ENCODE measurements at places on chromosomes 4 and X. TPM values are rescaled to one million over a fixed set of nuclear protein-coding genes. Genes with fewer than 3 reads are reported as not detected.

DNA sequence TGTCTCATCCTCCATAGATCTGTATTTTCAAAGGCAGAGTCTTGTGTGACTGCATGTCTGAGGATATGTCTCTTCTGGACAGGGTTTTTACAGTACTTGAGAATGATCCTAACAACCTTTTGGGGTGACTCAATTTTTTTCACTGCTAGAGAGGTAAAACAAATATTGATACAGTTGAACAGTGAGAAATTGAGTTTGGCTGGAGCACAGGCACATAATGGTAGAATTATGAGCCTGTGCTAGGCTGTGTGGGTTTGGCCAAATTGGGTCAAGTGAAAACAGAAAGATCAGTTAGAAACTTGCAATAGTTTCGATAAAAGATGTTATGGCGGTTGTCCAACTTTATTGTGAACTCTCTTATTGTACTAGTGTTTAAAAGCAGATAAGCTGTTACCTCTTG is 23.3 kb upstream of the EOLA2 start:
- DNase-seq: no peak

CT45A3 gene
- not detected for total RNA-seq

DNA sequence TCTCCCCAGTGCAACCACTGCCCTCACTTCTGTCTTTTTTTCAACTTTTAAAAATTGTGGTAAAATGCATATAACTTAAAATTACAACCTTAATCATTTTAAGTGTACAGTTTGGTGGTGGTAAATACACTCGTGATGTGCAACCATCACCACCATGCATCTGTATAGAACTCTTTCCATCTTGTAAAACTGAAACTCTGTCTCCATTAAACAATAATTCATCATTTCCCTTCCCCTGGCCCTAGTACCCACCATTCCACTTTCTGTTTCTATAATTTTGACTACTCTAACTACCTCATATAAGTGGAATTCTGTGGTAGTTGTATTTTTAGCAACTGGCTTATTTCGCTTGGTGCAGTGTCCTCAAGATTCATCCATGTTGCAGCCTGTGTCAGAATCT is 6.8 kb upstream of the CTBP1 start:
- DNase-seq: no peak

MEPE gene
- not detected for total RNA-seq

GRCh38 chr4:48603366-48604003 is 113.4 kb downstream of the ZAR1 start:
- DNase-seq: no peak

GRCh38 chr4:120683897-120684540 is 238.5 kb downstream of the PRDM5 start:
- no peak for DNase-seq

DNA sequence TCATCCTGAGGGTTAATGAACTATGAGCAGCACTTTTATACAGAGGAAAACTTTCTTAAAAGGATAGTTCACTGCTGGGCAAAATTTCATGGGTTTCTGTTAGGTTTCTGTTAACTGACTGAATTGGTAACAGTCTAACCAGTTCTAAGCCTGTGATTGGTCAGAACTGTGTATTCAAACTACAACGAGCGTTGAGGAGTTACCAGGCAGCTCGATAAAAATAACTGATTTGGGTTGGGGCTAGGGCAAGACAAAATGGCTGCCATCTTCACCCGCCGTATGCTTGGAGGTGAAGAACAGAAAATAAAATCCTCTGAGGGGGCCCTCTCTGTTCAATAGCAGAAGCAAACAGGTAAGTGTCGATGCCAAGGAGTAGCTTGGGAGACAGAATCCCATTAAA is 22.0 kb downstream of the FAM133A start:
- no peak for DNase-seq

- DNase-seq: no peak
These were observed 27.7 kb downstream of the PJA1 start for GRCh38 chrX:69137371-69138117.

SETD7 gene
- total RNA-seq: 12.4 TPM

GRCh38 chr4:41146716-41147506 is 67.4 kb downstream of the APBB2 start:
- DNase-seq: no peak

DNA sequence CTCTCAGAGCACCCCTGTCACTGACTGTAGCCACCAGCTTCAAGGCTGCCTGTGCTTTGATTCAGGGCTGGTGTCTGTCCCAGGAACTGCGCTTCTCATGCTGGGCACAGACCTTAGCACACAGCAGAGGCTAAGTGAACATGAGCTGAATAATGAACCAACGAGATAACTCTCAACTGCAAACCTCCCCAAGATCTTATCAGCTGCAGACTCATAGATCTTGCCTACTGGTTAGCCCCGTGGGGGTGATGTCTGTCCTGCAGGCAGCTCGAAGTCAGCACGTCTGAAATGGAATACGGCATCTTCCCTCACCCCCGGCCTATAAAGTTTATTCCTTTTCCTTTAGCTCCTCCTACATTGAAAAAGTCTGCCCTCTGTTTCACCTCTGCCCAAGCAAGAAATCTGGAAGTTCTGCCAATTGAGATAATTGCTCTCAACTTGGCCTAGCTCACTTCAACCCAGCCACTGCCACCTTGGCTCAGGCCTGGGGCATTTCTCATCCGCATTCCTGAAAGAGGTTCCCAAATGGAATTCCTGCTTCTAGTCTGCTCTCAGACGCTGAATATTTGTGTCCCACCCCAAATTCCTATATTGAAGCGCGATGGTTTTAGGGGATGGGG is 73.7 kb downstream of the GATB start:
- no peak for DNase-seq

DNA sequence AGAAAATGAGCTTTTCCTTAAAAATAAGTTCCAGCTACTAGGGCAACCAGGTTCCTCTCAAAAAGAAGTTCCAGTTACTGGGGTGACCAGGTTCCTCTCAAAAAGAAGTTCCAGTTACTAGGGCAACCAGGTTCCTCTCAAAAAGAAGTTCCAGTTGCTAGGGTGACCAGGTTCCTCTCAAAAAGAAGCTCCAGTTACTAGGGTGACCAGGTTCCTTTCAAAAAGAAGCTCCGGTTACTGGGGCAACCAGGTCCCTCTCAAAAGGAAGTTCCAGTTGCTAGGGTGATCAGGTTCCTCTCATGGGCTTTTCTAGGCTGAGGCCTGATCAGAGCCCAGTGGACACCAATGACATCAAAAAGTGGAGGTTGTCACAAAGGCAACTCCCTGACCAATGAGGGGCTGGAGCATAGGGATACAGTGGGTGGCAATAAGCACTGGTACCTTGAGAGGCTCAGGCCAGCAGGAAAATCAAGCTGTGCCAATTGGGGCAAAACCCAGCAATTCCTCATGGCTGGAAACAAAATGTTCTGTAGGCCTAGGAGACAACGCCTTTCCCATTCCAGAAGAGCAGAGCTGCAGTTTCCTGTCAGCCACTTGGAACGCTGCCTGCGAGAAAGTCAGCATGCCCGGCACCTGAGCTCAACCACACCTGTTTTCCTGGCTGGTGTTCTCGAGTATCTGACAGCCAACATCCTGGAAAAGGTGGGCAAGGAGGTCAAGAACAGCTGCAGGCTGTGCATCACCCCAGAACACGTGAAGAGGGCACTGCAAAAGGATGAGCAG is 12.3 kb upstream of the SYTL5 start:
- peak; percentile 22 for DNase-seq

DNA sequence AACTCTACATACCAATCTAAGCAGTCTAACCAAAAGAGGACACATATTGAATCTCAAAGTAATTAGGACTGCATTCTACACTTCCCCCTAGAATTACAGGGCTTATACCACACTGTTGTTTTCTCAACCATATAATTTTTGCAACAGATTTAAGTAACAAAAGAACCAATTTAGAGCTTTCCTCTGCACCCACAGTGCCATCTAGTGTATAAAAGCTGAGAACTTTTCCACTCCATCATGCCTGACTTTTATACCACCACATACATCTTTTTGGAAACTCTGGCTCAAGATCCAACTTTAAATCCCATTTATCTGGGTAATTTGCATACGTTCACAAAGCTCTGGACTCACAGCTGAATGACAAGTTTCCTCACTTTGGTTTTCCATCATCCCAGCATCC is 99.5 kb downstream of the EFHC2 start:
- no peak for DNase-seq

GRCh38 chrX:135340831-135341230 is 31.6 kb downstream of the ETDC start:
- DNase-seq: no peak

DNA sequence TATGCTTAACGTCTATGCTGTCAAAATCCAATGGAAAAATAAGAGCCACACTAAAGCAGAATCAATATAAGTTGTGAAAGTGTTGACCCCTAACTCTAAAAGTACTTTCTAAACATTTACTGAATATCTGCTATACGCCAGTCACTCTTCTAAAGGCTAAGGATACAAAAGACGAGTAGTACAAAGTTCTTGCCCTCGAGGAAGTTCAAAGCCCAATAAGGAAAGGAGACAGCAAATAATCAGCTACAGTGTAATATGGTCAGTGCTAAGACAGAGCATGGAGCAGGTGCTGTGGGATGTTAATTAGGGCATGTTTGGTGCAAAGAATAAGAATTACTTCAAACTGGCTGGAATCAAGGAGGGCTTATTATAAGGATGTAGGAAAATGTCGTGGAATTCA is 31.6 kb upstream of the TMEM150C start:
- no peak for DNase-seq

GRCh38 chrX:30831082-30831481 is 58.0 kb downstream of the TAB3 start:
- peak; percentile 55 for DNase-seq

GRCh38 chr4:22987870-22988269 is 295.1 kb downstream of the GBA3 start:
- DNase-seq: no peak
